Stimulated activated CD8-positive, alpha-beta memory T cell treated with anti-CD3 and anti-CD28 coated beads, Interleukin-15, amount 100 ng/mL, for 24 hours (primary cell): ENCODE measurements at places on chromosomes 3 and 15.

GRCh38 chr3:124584552-124585391 is 145.5 kb upstream of the UMPS start:
- peak; percentile 3 for DNase-seq

GRCh38 chr15:101086394-101087171 is 165.3 kb downstream of the CHSY1 start:
- no peak for DNase-seq

GRCh38 chr3:49346797-49347251 is 7.0 kb upstream of the USP4 start:
- DNase-seq: no peak

- peak; percentile 14 for DNase-seq
These were observed 911 bp downstream of the RFTN1 start for GRCh38 chr3:16512435-16513140.

DNA sequence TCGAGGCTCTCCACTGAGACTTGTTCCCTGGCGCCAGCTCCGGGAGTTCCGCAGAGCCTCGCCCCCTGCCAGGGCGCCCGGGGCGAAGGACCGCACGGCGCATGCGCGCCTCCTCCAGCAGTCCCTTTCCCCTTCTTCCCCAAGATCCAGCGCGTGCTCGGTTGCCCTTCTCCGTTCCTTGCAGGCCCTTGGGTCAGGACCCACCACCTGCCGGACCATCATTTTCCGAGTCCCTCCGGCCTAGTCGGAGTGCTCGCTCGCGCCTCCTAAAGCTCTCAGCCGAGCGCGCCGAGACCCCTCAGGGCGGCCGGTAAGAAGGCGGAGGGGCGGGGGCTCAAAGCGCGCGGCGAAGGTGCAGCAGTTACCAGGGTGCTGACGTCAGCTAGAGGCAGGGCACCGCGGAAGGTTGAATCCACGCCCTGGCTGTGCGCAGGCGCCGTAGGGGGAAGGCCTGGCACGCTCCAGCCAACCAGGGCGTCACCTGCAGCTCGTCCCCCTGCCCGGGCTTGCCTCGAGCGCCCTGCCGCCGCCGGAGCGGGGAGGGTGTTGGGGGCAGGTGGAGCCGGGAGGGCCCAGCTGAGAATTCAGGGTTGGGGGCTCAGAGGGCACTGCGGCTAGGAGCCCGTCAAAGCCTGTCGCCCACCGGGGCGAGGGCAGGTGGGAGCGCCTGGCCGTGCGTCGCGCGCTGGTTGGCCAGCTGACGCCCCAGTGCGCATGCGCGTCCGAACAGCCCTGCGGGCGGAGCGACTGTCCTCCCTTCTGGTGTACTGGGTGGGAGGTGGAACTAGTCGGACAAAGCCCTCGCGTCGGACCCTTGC is at the start of gene TCAIM:
Gene TCAIM, plus strand, starts transcription at position 757 of the 818 bp plus-strand sequence. CDS start 16,017 bp downstream, outside the sequence.
- peak; percentile 96 for DNase-seq

- no peak for DNase-seq
These were observed 101.6 kb downstream of the APBA2 start for GRCh38 chr15:28987337-28987736.

DNA sequence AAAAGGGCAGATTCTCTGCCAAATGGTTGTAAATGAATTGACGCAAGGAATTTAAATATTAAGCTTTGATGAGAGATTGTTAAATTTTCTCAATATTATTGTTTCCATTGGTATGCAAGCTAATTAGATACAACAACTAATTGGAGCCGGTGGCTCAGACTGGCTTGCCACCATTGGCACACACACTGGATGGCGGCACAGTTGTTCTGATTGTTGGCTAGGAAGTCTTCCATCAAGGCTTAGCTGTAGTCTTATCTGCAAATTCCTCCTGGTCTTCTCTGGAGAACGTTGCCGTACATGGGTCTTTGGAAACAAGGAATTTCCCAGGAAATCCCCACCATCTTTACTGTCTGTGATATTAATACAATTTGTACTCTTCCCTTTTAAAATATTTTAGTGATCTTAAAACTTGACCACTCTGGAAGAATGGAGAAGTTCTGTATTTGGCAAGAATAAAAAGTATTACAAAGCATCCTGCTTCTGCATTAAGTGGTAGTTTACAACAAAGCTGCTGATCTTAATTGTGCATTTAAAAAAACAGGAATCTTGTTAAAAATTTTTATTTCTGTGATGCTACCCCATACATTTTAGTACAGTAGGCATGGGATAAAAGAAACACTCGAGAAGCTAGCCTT is 126.5 kb downstream of the UBE2E2 start:
- DNase-seq: no peak

DNA sequence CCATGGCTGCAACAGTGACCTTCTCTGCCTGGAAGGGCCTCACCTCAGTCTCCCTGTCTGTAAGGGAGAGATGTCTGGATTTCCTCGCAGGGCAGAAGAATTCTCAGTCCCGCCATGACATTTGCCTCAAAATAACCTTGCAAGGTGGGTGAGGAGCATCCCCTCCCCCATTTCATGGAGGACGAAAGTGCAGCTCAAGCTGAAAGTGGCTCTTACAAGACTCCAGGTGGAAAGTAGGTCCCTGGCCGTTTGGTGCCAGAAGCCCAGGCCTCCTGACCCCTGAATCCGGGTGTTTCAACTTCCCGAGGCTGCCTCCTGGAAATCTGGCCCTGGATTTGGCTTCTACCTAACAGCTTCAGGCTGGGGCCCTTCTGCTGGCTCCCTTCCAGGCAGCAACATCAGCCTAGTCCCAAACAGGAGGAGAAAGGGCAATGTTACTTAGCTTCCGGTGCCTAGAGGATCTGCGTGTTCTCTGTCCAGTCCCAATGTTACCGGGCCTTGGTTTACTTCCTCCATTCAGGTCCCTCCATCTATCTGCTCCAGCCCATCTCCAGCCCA is 769 bp upstream of the CSPG4 start:
- DNase-seq: no peak

- DNase-seq: no peak
These were observed 116.7 kb upstream of the MRPS22 start for GRCh38 chr3:139227165-139227564.

GRCh38 chr15:26967719-26968269 is 3.2 kb upstream of the GABRG3 start:
- DNase-seq: no peak

DNA sequence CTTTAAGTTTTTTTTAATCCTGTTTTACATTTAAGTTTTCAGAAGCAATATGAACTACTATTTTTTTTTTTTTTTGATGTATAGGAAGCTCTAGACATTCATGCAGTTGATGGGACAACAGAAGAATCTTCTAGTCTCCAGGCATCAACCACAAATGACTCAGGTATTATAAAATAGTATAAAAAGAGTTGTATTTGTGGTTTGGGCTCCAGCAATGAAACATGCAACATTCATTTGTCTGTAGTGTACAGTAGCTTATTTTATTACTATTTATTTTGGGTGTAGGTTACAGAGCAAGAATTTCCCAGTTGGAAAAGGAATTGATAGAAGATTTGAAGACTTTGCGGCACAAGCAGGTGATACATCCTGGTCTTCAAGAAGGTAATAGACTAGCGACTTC is 38.6 kb downstream of the MGA start:
- DNase-seq: no peak

DNA sequence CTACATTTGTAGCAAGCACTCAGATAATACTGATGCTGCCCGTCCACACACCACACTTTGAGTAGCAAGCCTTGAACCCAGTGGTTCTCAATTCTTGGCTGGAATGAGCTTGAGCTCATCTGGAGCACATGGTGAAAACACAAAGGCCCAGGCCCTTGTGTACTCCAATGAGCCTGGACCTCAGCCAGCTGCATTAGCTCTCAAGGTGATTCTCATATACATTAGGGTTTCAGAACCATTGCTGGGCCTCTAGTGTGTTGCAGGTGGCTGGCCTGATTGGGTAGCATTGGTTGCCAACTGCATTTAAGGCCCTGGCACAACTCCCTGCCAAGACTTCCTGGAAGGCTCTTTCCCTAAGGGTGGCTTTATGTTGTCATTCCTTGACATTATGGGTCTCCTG is 23.4 kb upstream of the ZFAND6 start:
- no peak for DNase-seq

DNA sequence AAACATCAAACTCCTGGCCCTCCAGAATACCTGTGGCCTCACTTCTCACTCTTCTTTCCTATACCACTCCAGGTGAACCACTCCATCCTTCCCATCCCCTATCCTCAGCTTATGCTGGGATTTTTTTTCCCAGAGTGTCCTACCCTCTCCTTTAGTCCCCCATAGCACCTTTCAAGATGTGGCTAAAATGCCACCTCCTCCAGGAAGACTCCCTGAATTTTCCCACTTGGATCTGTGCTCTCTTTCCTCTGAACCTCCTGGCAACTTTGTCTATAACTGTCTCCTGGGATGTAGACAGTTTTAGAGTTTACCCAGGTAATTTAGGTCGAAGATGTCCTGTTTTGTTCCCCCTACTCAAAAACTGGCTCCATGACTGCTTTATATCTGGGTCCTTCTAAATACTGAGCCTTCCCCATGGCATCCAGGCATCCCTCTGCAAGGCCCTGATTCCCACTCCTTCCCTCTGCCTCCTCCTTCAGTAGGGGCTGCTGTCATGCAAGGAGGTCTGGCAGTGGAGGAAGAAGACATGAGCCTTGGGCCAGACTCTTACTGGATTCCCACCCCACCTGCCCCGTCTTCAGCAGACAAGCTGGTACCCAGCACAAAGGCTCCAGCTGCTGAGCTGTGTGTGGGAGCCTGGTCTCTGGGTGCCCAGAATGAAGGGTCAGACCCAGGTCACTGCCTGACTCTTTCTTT is 161.5 kb downstream of the SMAD6 start:
- DNase-seq: no peak
